Central memory CD8-positive, alpha-beta T cell (primary cell): ENCODE measurements at places on chromosomes 7 and 10.

DNA sequence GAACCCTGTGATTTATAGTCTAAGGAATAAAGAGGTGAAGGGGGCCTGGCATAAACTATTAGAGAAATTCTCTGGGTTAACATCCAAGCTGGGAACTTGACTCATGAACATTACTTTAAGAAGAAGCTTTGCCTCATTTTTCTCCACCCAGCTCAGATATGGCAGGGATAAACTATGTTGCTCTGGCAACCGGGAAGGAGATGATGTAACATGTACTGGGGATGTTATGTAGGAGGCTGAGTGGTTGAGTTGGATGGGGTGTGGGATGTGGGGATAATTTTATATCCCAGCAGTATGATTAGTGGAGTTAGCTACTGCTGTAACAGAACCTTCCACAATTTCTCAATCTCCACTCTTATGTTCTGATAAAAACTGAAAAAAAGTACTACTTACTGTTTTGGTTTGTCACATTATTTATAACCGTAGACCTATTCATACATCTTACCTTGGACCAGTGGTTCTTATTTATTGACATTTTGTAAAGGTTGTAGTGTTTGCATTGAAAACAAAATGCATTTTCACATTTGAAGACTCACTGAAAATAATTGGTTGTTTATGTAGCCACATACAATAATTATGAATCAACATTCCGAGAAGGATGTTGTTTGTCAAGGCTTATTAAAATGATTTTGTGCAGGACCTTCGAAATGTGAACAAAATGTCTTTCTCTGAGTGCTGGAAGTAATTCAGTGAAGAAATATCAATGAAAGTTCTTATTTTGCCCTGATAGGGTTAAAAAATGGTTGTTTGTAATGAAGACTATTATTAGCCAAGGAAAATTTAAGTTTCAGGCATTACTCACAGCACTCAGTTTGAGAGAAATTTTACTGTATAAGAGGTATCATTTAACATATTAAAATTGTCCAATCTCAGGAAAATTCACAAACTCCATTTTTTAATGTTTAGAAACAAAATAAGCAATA lies 1.3 kb downstream of the OR2F2 start:
- no peak for DNase-seq
- H3K4me3 ChIP-seq, result no peak overlapping the region
- no peaks in the 10 kb centered on the region for H3K36me3 ChIP-seq
- peaks cover 40% of the 10 kb centered on the region for H3K27me3 ChIP-seq

GRCh38 chr7:112056409-112056808 lies 149.8 kb downstream of the DOCK4 start:
- H3K27ac ChIP-seq, result no peak overlapping the region
- no peaks in the 10 kb centered on the region for H3K4me1 ChIP-seq
- H3K4me3 ChIP-seq, result no peak overlapping the region
- no peak for DNase-seq
- H3K27me3 ChIP-seq, result peaks cover 13% of the 10 kb centered on the region
- H3K36me3 ChIP-seq, result no peaks in the 10 kb centered on the region

GRCh38 chr10:85864173-85864549 lies 502.4 kb downstream of the GRID1 start:
- no peaks in the 10 kb centered on the region for H3K4me1 ChIP-seq
- no peak for DNase-seq
- no peak overlapping the region for H3K4me3 ChIP-seq
- peaks cover 30% of the 10 kb centered on the region for H3K27me3 ChIP-seq
- H3K27ac ChIP-seq, result no peak overlapping the region
- no peaks in the 10 kb centered on the region for H3K36me3 ChIP-seq

GRCh38 chr10:117339578-117339977 lies 35.7 kb downstream of the PDZD8 start:
- H3K4me3 ChIP-seq, result no peak overlapping the region
- no peaks in the 10 kb centered on the region for H3K27me3 ChIP-seq
- no peak overlapping the region for H3K27ac ChIP-seq
- DNase-seq, result no peak

DNA sequence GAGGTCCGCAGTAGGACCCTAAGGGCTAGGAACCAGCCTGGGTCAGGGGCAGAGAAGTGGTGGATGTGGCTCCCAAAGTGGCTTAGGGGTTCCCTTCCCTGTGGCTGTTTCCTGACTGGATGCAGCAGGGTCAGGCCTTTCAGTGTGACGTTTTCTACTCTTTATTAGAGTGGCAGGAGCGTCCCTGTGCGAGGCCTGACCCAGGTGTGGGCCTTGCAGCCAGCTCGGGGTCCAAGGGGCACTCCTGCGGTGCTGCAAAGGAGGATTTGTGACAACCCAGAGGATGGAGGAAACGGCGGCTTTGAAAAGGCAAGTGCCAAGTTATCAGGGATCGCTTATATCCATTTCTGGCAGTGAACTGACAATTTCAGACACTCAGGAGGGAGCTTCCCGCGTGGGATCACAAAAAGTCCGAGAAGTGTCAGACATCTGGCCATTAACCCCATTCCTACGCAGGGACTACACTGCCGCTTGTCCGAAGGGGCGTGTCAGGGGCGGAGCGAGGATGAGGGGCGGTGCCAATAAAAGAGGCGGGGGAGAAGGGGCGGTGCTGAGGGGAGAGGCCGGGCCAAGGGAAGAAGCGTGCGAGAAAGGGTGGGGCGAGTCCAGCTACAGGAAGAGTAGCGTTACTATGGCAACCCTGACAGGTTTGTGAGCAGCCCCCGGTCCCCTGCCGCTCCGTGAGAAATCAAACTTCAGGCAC lies 98.8 kb upstream of the ZNF722 start:
- no peaks in the 10 kb centered on the region for H3K27me3 ChIP-seq
- peak overlapping the region; percentile 96 for H3K4me3 ChIP-seq
- peaks cover 12% of the 10 kb centered on the region for H3K4me1 ChIP-seq
- H3K27ac ChIP-seq, result peak overlapping the region; percentile 91
- peak; percentile 63 for DNase-seq
- H3K36me3 ChIP-seq, result peaks cover 5% of the 10 kb centered on the region

DNA sequence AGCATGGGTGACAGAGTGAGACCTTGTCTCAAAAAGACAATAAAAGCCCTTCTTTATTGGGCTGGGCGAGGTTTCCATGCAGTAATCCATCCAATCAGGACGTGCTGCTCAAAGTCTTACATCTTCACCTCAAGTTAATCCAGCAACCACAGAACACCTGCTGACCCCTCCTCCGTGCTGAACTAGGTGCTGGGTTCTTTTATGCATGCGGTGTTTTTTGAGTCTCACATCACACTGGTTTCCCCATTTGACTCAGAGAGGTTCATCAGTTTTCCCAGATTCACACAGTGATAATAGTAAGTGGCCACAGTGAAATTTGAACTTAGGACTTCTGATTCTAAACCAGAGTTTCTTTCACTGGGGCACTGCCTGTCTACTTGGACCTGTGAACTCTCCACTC lies 58.3 kb upstream of the GTF2I start:
- H3K36me3 ChIP-seq, result no peaks in the 10 kb centered on the region
- no peak overlapping the region for H3K4me3 ChIP-seq
- H3K4me1 ChIP-seq, result no peaks in the 10 kb centered on the region
- no peaks in the 10 kb centered on the region for H3K27me3 ChIP-seq
- no peak overlapping the region for H3K27ac ChIP-seq
- DNase-seq, result no peak

GRCh38 chr10:121702351-121703320 lies 104.4 kb upstream of the FGFR2 start:
- no peak overlapping the region for H3K27ac ChIP-seq
- no peak for DNase-seq
- no peak overlapping the region for H3K4me3 ChIP-seq
- H3K27me3 ChIP-seq, result peaks cover 40% of the 10 kb centered on the region
- no peaks in the 10 kb centered on the region for H3K4me1 ChIP-seq
- H3K36me3 ChIP-seq, result no peaks in the 10 kb centered on the region

GRCh38 chr7:46003161-46003560 lies 82.1 kb upstream of the IGFBP3 start:
- no peaks in the 10 kb centered on the region for H3K36me3 ChIP-seq
- no peaks in the 10 kb centered on the region for H3K27me3 ChIP-seq
- no peaks in the 10 kb centered on the region for H3K4me1 ChIP-seq
- H3K27ac ChIP-seq, result no peak overlapping the region

- DNase-seq, result no peak
- H3K27ac ChIP-seq, result no peak overlapping the region
- H3K4me3 ChIP-seq, result no peak overlapping the region
These were observed 322.6 kb upstream of the KIAA1217 start for GRCh38 chr10:23886355-23886754.

DNA sequence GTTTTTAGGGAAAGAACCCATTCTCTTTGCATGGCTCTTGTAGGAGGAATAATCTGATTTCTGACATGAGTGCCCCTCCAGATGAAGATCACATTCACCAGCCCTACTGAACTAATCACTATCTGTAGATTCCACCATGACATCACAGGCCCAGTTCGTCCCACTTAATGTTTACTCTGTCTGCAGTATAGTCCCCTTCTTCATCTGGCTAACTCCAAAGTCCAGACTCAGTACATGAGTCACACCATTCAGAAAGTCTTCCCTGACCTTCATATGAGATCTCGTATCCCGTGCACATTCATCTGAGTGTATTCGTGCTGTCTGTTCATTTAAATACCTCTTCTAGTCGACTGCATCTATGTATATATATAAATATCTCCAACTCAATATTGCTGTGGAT lies 366.5 kb upstream of the AKR1E2 start:
- peaks cover 6% of the 10 kb centered on the region for H3K4me1 ChIP-seq
- H3K36me3 ChIP-seq, result no peaks in the 10 kb centered on the region
- DNase-seq, result no peak
- H3K27ac ChIP-seq, result no peak overlapping the region

- no peak overlapping the region for H3K27ac ChIP-seq
- H3K27me3 ChIP-seq, result no peaks in the 10 kb centered on the region
- H3K4me3 ChIP-seq, result no peak overlapping the region
- DNase-seq, result no peak
These were observed 14.5 kb downstream of the LOXL4 start for GRCh38 chr10:98253499-98253898.

DNA sequence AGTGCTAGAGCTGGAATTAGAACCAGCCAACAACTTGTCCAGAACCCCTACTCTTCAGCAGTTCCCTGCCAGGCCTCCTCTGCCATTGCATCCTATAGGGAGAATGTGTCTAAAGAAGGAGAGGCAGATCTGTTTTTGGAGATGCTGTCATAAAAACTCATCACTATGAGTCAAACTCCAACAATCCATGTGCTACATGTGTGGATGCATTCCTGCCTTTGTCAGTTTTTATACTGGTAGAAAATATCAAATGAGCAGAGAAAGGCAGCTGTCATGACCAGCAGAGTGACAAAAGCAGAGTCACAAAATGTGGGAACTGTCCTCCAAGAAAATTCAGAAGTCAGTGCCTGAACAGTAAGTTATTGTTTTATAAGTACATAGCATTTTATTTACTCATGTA lies 93.0 kb downstream of the ABLIM1 start:
- no peaks in the 10 kb centered on the region for H3K36me3 ChIP-seq
- no peak for DNase-seq
- H3K4me1 ChIP-seq, result no peaks in the 10 kb centered on the region

- no peak overlapping the region for H3K4me3 ChIP-seq
- no peak for DNase-seq
- no peak overlapping the region for H3K27ac ChIP-seq
- no peaks in the 10 kb centered on the region for H3K27me3 ChIP-seq
- no peaks in the 10 kb centered on the region for H3K4me1 ChIP-seq
These were observed 764.6 kb downstream of the PHTF2 start for GRCh38 chr7:78563191-78563590.

GRCh38 chr10:34766266-34766600 lies 48.9 kb downstream of the PARD3 start:
- DNase-seq, result no peak
- H3K36me3 ChIP-seq, result no peaks in the 10 kb centered on the region
- no peak overlapping the region for H3K27ac ChIP-seq

- H3K36me3 ChIP-seq, result no peaks in the 10 kb centered on the region
- DNase-seq, result no peak
- peak overlapping the region; percentile 58 for H3K27ac ChIP-seq
- peaks cover 7% of the 10 kb centered on the region for H3K4me1 ChIP-seq
These were observed 13.6 kb downstream of the SVIL start for GRCh38 chr10:29621161-29621560.

- no peak for DNase-seq
- H3K4me1 ChIP-seq, result peaks cover 20% of the 10 kb centered on the region
- H3K27ac ChIP-seq, result no peak overlapping the region
- H3K4me3 ChIP-seq, result no peak overlapping the region
- H3K36me3 ChIP-seq, result no peaks in the 10 kb centered on the region
These were observed 132.4 kb downstream of the ZMYND11 start for GRCh38 chr10:267705-268104.

DNA sequence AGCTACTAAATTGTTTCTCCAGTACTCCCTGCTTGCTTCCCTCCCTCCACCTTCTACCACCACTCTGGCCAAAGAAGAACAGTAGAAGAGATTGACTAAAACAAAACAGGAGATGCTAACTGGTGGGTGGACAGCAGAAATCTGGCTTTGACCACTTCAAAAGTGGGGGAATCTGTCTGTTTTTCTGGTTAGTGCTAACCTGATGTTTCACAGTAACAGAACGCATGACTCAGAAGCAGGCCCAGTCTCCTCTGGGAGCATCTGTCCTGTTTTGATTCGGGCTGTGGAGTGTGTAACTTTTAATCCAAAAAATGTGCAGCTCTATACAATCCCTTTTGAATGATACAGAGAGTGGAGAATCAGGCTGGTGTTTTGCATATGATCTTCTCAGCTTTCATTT lies 32.7 kb upstream of the ZNF438 start:
- H3K36me3 ChIP-seq, result no peaks in the 10 kb centered on the region
- H3K27ac ChIP-seq, result no peak overlapping the region
- H3K27me3 ChIP-seq, result peaks cover 72% of the 10 kb centered on the region
- DNase-seq, result no peak

DNA sequence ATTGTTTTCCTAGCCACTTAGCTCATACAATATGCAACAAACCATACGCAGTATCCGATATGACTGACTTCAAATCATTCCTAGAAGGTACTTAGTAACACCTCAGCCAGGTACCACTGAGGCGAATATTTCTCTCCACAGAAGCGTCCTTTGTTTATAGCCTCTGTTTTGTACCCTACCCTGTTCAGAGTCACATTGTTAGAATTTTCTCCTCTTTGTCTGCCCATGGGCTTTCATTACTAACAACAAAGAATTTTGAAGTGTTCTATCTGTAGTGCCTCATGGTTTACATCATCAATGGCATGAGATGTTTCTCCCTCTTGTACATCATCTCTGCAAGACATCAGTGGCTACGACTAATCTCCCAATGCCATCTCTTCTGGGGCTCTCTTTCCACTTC lies 212.4 kb upstream of the GLI3 start:
- no peaks in the 10 kb centered on the region for H3K27me3 ChIP-seq
- no peak overlapping the region for H3K27ac ChIP-seq
- no peaks in the 10 kb centered on the region for H3K4me1 ChIP-seq
- no peaks in the 10 kb centered on the region for H3K36me3 ChIP-seq
- no peak for DNase-seq

GRCh38 chr7:141920281-141920680 lies 4.1 kb downstream of the OR9A4 start:
- no peak overlapping the region for H3K27ac ChIP-seq
- DNase-seq, result no peak
- no peak overlapping the region for H3K4me3 ChIP-seq
- no peaks in the 10 kb centered on the region for H3K27me3 ChIP-seq

- H3K4me1 ChIP-seq, result peaks cover 94% of the 10 kb centered on the region
- H3K27me3 ChIP-seq, result no peaks in the 10 kb centered on the region
- no peak for DNase-seq
- H3K27ac ChIP-seq, result peak overlapping the region; percentile 99
- H3K4me3 ChIP-seq, result peak overlapping the region; percentile 58
These were observed 96.1 kb downstream of the PIP4K2A start for GRCh38 chr10:22618078-22618785.

GRCh38 chr7:10821156-10821555 lies 152.5 kb upstream of the PHF14 start:
- no peaks in the 10 kb centered on the region for H3K36me3 ChIP-seq
- DNase-seq, result no peak
- no peaks in the 10 kb centered on the region for H3K27me3 ChIP-seq
- H3K4me1 ChIP-seq, result no peaks in the 10 kb centered on the region
- H3K4me3 ChIP-seq, result no peak overlapping the region
